ENCODE measurements at places on chromosomes 12 and 14. TPM values are rescaled to one million over a fixed set of nuclear protein-coding genes. Genes with fewer than 3 reads are reported as not detected.

- no peaks in the 10 kb centered on the region for H3K27me3 ChIP-seq
- no peaks in the 10 kb centered on the region for H3K36me3 ChIP-seq
- H3K27ac ChIP-seq, result peak overlapping the region; percentile 77
- peaks cover 5% of the 10 kb centered on the region for H3K4me1 ChIP-seq
- peak; percentile 39 for DNase-seq
Observed at GRCh38 chr14:99481745-99482099, 513 bp downstream of the CCNK start.

- no peaks in the 10 kb centered on the region for H3K4me1 ChIP-seq
- DNase-seq, result no peak
- H3K27me3 ChIP-seq, result peaks cover 30% of the 10 kb centered on the region
- no peaks in the 10 kb centered on the region for H3K36me3 ChIP-seq
- no peak overlapping the region for H3K27ac ChIP-seq
- H3K4me3 ChIP-seq, result no peak overlapping the region
Observed at GRCh38 chr12:52558781-52559445, 6.0 kb upstream of the KRT71 start.

- DNase-seq, result no peak
- H3K27ac ChIP-seq, result no peak overlapping the region
- H3K4me1 ChIP-seq, result no peaks in the 10 kb centered on the region
- no peaks in the 10 kb centered on the region for H3K36me3 ChIP-seq
- no peak overlapping the region for H3K4me3 ChIP-seq
Observed at GRCh38 chr12:17342381-17342961, 736.5 kb upstream of the LMO3 start.

DNA sequence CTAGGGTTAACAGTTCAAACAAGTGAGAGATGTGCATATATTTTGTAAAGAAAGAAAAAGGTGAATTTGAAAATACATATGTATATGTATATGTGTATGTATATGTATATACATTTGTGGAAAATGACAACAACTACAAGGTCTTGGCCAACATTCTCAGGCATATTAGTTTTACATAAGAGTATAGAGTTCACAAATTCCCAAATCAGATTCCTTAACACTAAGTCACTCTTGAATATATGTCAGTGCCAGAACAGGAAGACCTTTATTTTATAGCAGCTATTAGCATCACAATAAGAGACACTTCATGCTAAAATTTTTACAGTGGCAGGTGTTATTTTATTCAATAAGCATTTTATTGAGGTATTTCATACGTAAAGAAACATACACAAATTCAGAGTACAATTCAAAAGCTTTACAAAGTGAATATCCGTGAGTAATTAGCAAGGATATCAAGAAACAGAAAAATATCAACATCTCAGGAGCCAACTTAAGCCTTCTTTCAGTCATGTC lies 179.7 kb downstream of the SLC6A15 start:
- no peak overlapping the region for H3K4me3 ChIP-seq
- H3K4me1 ChIP-seq, result no peaks in the 10 kb centered on the region
- H3K27ac ChIP-seq, result no peak overlapping the region
- no peaks in the 10 kb centered on the region for H3K36me3 ChIP-seq
- DNase-seq, result no peak
- no peaks in the 10 kb centered on the region for H3K27me3 ChIP-seq

DNA sequence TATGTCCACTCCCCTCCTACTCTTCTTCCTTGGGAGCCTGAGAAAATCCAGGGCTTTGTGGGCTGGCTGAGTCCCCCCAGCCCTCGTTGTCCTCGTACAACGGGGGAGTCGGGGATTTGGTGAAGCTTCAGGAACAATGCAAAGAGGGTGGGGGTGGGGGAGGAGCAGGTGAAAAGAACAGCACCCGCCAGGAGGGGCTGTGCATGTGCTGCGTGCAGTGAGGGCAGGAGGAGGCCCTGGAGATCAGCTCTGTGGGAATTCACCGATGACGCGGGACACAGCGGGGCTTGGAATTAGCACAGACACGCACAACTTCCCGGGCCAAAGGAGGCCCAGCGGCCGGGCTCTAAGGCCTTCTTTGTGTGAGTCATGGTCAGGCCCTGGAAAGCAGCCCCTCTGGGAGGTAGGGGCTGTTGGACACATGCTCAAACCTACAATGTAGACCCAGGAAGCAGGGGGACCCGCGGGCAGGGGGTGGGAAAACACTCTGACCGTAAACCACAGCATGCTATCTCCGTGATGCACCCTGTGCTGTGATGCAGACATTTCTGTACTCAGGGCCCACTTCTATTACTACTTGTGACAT lies 32.8 kb downstream of the RBM19 start:
- peak; percentile 79 for DNase-seq
- H3K4me3 ChIP-seq, result no peak overlapping the region
- no peaks in the 10 kb centered on the region for H3K27me3 ChIP-seq
- H3K36me3 ChIP-seq, result peaks cover 27% of the 10 kb centered on the region

GRCh38 chr12:77120156-77121085 lies 55.1 kb upstream of the E2F7 start:
- no peak overlapping the region for H3K4me3 ChIP-seq
- H3K27ac ChIP-seq, result peak overlapping the region; percentile 35
- H3K27me3 ChIP-seq, result no peaks in the 10 kb centered on the region
- H3K36me3 ChIP-seq, result no peaks in the 10 kb centered on the region

- H3K4me1 ChIP-seq, result peaks cover 2% of the 10 kb centered on the region
- H3K27me3 ChIP-seq, result no peaks in the 10 kb centered on the region
- H3K27ac ChIP-seq, result peak overlapping the region; percentile 37
- no peak overlapping the region for H3K4me3 ChIP-seq
- DNase-seq, result peak; percentile 9
Observed at GRCh38 chr12:90234472-90234871, 525.8 kb upstream of the ATP2B1 start.

RPGRIP1 gene
- not detected for total RNA-seq

RNASE7 gene
- not detected for total RNA-seq

TBC1D30 gene
- 0.18 TPM for total RNA-seq

All from IMR-90 (cell line).